ENCODE measurements at places on chromosomes 13 and 19.

DNA sequence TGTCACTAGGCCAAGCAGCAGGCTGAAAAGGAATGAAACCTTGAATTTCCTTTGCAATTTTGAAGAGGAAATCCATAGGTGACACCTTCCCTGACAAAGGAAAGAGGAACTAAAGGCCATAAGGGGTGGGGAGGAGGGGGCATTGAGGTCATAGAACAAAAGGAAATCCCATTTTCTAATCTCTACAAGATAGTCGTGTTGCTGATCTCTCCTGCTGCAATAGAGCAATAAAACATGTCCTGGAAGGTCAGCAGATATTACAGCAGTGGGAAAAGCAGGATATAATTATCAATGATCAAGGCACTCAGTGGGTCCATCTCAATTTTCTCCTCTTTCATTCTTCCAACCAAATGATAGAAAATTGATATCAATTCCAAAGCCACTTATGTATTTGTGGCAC, 20.3 kb upstream of the RAP2A start:
- no peak for DNase-seq

GRCh38 chr19:48405850-48406249, 12.4 kb downstream of the GRIN2D start:
- DNase-seq, result no peak

DNA sequence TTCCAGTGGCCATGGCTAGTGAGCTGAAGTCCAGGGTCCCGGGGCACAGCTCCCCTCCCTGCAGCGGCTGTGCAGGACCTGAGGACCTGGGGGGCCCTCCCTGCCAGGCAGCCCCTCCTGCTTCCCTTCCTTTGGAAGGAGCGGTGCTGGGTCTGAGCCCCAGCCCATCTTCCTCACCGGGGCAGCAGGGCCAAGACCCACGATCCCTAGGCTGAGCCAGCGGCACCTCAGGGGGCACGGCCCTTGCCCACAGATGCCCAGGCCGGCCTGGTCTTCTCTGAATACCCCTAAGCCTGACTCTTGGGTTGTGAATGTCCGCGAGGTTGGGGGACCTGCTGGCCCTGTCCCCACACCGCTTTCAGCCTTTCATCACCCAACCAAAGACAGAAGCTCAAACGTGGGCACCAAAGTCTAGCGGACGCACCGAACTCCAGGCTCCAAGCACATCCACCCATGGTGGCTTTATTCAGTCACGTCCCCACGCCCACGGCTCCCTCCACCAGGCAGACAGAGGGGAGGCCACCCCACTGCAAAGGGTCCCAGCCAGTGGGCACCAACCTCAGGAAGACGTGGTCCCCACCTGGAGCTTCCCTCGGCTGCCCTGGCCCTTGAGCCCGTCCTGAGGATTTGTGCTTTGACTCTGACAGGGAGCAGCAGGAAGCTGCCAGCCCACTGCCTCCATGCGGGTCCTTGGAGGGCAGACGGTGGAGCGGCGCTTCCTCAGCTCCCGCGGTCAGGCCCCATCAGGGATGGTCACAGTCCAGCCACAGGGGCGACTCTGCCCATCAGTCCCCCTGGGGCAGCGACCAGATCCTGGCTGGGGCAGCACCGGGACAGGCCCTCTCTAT, 8.3 kb upstream of the MEX3D start:
- no peak for DNase-seq

- no peak for DNase-seq
Observed at GRCh38 chr13:85675151-85675907, 123.9 kb downstream of the SLITRK6 start.

DNA sequence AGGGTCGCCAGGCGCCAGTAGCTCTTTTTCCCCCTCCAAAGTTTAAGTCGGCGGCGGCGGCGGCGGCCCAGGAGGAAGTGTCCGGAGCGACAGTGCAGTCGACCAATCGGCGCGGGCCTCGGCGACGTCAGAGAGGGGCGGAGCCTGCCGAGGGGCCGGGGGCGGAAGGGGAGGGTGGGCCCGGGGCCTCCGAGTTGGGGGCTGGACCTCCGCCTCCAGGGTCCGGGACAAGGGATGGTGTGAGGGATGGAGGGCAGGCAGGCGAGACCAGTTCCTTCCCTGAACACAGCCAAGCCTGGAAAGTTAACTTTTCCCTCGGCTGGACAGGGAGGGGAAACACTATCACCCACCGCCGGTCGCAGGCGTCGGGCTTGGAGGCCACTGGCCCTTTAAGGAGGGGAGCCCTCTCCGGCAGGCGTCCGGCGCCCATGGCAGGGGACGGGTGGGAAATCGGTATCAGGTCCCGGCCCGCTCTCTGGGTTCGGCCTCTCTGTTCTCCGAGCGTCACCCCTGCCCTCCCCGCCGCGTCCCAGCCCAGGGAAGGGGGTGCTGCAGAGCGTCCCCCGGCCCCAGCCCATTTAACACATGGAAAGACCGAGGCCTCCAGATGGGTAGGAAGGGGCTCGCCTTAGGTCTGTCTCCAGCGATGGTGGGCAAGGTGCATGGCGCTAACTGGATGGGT, at the start of gene PRKD2:
TSS of gene PRKD2 (minus strand) at position 81 of the 682 bp plus-strand sequence. CDS start 744 bp downstream, outside the sequence.
- peak; percentile 92 for DNase-seq

DNA sequence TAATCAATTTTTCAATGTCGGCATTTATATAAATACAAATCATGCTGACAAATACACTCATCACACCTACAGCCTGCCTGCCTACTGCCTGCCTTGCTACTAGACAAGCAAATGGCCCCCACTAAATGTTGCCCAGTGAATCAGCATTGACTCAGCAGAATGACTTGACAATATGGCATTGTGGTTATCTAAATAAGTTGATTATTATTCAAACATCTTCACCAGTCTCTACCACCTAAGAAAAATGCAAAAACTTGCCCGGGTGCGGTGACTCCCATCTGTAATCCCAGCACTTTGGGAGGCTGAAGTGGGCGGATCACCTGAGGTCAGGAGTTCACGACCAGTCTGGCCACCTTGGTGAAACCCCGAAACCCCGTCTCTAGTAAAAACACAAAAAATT, 296.1 kb downstream of the PCDH9 start:
- no peak for DNase-seq

DNA sequence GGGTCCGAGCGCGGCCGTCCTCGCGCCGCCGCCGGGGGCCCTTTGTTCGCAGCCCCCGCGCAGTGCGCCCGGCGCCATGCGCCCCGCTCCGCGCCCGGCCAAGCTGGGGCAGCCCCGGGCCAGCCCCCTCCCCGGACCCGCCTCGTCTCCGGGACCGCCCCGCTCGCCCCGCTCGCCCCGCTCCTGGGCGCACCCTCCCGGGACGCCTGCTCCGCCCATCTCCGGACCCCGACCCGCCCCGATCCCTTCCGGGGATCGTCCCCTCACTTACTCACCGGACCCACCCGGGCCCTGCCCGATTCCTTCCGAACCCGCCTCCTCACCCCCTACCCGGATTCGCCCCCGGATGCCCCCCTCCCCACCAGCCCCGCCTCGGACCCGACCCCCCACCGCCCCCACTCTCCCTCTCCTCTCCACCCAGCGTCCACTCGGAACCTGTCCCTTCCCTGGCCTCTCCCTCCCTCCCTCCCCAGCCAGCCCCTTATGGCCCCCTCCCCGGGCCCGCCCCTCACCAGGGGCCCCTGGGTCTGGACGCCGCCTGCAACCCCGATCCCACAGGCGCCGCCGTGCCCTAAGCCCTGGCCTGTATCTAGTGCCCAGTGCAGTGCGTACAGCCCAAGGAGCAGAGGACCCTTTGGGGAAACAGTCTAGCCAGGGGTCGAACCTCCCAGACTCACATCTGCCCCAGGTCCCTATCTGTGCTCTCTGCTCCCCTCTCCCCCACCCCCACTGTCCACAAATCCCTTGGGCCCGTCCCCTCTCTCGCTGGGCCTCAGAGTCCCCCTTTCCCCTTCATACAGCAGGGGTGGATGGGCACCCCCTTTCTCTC, at the start of gene CPAMD8:
TSS of gene CPAMD8 (minus strand) at position 105 of the 829 bp plus-strand sequence. CDS start 168 bp downstream, outside the sequence.
- no peak for DNase-seq

- no peak for DNase-seq
Observed at GRCh38 chr13:35191883-35192282, 249.8 kb downstream of the NBEA start.

DNA sequence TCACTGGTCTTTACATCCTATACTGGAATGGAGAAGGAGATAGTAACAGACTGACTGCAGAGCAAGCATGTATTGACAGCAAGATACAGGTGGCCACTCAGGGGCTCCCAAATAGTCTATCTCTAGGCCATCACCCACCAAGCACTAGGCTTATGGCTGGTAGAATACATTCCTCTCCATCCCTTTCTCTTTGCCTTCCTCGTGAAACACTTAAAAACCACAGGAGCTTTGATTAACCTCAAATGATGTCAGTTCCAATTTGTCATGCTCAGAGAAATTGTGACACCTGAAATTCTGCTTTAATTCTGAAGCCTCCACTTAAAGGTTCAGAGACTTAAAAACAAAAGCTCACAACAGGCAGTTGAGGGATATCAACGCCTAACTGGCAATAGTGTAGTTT, 17.2 kb downstream of the ENOX1 start:
- DNase-seq, result no peak
